ENCODE measurements at places on chromosomes 13 and 19.

DNA sequence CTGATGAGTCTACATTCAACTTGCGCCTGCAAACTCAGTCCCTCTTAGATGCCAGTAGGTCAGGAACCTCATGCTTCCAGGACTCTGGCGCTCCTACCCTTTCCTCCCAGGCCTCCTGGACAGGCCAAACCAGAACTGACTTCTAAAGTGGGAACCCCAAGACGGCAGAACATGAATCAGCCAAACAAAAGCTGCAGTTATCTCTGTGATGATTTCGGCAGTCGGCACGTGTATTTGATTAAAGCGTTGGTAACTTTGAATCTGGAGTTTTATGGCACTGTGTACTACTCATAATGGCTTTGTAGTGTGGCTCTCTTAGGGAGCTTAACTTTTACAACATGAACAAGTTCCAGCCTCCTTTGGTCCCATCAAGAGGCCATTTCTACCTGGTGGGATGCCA is 13.7 kb downstream of the ACTN4 start:
- DNase-seq, result no peak

DNA sequence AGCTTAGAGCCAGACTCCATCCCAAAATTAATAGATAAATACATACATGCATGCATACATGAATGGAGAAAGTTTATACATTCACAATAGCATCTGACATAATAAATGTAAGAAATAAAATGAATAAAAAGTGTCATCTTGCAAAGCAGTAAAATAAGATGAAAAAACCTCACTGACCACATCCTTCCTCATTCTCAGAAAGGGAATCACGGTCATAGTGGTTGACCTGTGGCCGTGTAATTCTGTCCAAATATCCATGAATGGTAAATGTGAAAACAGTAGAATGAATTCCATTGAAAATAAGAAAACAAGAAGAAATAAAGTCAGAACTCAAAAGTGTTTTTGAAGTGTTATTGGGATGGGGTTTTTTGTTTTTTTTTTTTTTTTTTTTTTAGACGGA is 9.8 kb upstream of the CDC42EP5 start:
- no peak for DNase-seq

DNA sequence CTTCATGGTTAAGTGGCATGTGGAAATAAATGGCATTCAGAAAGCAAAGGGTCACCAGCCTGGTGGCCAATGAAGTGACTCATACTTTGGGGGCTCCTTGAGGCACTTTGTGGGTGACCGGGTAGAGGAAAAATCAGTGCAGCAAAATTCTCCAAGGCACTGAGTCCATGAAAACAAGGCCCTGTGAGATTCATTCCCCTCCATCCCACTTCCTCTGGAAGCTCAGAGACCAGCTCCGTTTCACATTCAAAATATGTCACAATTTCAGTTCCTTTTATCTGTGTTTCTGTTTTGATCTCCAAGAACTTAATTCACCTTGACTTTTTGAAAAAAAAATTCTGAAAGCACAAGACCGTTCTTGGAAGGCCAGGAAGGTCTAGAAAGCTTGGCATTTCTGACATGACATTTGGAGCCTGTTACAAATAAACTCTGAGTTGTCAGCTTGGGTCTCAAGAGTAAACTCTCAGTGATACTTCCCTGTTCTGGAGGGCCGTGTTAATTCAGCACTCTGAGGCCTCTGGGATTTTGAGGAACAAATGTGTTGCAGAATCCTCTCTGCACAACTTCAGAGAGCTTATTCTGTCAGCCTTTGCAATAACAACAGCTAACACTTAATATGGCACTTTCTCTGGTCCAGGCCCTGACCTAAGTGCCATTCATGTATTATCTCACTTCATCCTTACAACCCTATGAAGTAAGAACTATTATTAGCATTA is 6.8 kb downstream of the CYSLTR2 start:
- no peak for DNase-seq

DNA sequence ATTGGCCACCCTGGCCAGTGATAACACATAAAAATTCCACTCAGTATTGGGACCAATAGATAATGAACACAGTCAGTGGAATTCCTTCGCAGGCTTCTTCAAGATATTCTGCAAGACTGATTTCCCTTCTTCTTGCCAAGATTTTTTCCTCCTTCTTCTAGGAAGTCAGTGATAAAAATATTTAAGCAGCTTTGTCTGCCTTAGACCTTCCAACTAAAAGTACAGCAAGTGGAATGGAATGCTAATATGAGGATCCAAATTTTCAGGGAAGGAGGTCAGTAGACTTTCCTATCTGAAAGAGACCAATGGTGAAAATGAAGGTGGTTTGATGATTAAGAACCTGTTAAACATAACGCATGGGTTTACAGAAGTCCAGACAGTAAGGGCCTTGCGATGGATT is 9.6 kb downstream of the STARD13 start:
- DNase-seq, result no peak

- DNase-seq, result no peak
Observed at GRCh38 chr13:29721766-29722165, 126.3 kb upstream of the SLC7A1 start.

- no peak for DNase-seq
Observed at GRCh38 chr13:78993792-78994191, 334.8 kb upstream of the OBI1 start.

DNA sequence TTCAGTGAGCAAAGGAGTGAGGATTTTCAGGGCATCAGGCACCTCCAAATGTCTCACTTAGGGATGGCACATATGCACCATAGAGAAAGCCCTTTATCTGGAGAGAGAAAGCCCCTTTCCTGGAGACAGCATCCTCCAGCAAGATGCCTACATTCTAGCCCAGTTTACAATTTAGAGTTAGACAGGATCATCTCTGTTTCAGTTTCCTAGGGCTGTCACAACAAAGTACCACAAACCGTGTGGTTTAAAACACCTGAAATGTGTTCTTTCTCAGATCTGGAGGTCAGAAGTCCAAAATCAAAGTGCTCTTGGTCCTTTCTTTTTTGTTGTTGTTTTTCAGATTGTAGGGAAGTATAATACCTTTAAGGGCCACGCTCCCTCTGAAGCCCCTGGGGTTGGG is 61.8 kb downstream of the MBNL2 start:
- DNase-seq, result no peak

DNA sequence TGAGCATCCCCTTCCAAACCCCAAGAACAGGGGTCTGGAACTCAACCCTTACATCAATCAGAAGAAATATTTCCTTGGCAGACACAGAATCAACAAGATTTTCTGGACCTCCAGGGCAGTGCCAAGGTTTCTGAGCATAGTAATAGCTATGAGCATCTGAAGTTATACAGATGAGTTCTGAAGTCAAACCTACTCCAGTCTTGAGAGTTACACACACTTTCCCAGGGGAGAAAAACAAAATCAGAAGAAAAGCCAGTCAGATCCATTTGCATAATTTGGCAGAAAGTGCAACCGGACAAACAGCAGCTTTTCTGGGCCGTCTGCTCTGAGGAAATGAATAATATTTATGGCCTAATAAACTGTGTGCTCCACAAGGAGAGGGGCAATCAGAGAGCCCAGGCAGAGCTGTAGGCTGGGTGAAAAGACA is 93.1 kb downstream of the KL start:
- DNase-seq, result no peak

DNA sequence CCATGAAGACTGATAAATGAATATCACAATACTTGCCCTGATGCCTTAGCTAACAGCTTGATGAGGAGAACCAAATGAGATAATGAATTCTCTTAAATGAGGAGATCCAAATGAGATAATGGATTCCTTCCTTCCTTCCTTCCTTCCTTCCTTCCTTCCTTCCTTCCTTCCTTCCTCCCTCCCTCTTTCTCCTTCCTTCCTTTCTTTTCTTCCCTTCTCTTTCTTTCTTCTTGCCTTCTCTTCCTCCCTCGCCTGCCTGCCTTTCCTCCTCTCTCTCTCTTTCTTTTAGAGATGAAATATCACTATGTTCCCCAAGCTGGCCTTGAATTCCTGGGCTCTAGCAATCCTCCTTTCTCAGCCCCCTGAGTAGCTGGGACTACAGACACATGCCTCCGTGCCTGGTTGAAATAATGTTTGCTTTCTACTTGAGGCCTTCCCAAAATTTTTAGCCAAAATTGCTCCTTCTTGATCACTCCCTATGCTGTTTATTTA is 4.0 kb upstream of the SLAIN1 start:
- no peak for DNase-seq

DNA sequence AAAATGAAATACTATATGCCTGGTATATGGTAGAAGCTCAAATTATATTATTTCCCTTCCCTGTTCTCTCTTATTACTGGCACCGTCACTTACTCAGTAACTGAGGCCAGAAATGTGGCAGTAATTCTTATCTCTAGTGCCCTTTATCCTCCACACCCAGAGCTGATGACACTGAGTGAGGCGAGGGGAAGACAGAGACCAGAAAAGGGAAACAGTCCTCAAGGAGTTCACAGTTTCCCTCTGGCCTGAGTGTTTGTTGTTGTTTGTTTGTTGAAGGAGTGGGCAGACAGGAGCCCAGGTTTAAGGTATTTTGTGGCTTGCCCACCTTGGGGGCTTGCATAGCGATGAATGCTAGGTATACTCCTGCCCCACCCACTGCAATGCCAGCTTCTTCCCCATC is 101.5 kb upstream of the FNDC3A start:
- no peak for DNase-seq

DNA sequence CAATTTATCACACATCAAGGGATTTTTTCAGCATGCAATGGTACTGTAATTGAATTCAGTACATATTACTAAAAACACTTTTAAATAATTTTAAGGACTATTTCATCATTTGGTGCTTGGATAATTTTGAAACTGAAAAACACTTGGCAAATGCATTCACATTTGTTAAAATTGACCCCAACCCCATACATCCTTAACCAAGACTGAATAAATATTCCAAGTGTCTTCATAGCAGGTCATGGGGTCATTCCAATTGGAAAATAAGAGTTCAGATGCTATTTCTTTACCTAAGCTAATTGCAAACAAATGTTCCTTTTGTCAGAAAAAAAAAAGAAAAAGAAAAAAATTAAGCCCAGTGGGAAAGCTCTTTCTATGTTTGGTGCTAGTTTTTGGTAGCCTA is 516.4 kb upstream of the SPRY2 start:
- DNase-seq, result no peak

DNA sequence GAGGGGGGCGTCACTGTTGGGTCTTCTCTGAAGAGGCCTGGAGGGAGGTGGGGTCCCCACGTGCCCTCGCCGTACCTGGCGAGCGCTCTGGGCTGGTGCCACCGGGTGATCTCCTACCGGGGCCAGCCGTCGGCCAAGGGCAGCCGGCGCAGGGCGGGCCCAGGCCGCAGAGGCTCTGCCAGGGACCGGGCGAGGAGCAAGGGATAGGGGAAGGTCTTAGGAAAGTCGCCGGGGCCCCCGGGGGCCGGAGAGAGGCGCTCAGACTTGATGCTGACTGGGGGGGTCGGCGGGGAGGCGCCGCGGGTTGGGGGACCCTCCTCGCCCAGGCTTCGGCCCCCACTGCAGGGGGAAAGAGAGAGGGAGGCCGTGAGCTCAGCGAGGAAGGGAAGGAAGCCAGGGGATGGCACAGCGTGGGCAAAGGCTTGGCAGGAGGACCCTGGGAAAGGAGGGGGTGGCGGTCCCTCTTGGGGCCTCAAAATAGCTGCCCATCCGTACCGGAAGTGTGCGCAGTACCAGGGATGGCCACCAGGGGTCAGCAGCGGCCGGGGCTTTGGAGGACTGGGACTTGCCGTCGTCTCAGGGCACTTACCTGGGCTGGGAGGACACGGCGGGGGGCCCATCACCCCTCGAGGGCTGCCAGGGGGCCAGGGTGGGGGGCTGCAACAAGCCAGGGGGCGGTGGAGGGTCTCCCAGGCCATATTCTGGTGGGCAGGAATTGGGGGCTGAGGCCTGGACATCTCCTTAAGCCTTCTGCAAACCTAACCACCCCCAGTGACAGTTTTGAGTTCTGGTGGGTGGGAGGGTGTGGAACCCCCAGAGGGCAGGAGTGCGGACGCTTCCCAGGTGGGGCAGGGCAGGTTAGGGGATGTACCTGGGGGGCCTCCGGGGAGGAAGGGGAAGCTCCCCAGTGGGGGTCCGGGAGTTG is 7.7 kb upstream of the TMEM161A start:
- peak; percentile 72 for DNase-seq

DNA sequence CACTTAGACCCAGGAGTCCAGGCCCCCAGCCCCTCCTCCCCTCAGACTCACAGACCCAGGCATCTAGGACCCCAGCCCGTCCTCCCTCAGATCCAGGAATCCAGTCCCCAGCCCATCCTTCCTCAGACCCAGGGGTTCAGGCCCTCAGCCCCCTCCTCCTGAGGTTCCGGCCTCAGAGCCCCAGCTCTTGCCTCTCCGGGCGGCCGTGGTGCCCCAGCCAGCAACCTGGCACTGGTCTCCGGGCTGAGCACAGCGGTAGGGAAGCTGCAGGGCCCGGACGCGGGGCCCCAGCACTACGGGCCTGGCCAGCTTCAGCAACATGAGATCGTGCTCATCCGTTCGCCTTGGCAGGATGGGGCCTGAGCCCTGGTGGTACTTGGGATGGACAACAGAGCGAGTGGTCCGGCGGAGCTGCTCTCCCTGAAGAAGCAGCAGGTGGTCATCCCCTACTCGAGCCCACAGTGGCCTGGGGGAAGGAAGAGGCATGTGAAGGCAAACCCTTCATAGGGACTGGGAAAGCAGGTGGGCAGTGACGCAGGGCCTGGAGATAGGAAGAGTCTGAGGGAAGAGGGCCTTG is 3.7 kb downstream of the KLK10 start:
- no peak for DNase-seq

DNA sequence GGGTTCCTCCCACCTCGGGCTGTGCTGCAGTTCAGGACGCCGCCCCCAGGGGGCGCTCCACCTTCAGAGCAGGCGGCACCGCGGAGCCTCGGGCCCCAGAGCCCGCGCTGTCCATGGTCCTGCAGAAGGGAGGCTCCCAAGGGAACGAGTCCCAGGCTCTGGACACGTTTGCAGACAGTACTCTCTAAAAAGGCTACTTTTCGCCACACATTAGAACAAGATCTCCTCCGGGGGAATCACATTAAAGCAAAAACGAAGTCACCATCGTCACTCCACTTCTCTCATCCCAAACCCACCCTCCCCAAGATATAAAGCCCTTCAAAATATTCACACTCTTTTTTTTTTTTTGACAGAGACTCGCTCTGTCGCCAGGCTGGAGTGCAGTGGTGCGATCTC is 4.6 kb upstream of the SIGLEC10 start:
- DNase-seq, result peak; percentile 72

DNA sequence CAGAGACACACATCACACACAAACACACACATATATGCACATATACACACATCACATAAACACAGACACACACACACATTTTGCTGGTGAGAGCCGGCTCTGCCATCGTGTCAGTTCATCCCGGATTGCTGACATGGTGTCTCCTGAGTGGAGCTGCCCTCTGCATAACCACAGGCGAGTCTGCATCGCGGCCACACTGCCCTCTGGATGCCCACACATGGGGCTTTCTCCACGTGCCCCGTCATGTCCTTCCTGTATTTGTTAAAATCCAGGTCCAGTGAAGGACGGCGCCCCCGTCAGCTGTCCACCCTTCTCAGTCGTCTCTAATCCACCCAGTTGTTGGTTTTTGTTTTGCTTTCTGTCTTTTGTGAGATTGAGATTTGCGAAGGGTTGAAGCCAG is 52.6 kb upstream of the F7 start:
- no peak for DNase-seq
